ENCODE measurements at places on chromosomes 16 and 17.

GRCh38 chr16:89921131-89921701 lies 1.9 kb upstream of the TUBB3 start:
- DNase-seq: no peak

- no peak for DNase-seq
Measured at GRCh38 chr17:78121801-78122215, 6.7 kb downstream of the TMC6 start.

DNA sequence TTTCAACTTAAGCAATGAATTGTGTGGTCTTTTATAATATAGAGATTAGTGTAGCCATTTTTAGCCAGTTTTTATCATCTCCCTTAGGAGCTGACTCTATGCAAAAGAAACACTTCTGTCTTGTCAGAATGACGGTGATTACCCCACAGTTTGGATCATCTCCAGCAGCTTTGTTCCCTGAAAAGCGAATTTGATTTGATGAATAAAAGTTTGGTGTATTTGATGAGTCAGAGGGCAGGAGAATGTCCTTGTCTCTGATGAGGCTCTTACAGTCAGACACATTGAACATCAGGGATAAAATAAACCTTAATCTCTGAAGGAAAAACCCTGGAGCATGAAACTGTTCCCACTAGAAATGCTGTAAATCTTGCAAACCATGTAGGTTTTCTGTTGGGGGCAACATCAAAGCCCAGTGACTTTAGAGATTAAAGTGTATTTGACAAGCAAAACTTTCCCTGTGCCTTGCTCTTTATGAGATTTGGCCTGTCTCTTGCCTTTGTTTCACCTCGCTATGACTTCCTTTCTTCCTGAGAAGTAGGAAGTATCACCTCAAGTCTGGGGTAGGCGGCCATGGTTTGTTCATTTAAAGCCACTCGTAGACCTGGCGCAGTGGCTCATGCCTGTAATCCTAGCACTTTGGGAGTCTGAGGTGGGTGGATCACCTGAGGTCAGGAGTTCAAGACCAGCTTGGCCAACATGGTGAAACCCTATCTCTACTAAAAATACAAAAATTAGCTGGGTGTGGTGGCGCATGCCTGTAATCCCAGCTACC lies 209.3 kb downstream of the FTO start:
- no peak for DNase-seq

- no peak for DNase-seq
Measured at GRCh38 chr17:67647482-67647881, 70.3 kb upstream of the NOL11 start.

DNA sequence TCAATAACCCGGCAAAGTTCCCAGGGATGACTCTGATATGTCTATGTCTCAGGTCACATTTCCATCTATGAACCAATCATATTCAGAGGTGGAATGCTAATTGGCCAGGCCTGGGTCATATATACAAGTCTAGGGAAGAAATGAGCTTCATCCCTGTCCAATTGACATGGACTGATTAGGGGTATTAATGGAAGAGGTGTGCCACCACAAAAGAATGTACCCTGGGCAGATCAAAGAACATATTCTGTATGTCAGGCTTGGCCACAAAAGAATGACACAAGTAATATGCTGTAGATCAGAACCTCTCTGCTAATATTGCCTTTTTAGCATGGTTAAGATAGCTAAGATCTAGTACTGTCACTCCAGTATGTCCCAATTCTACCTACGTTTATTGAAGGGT lies 6.7 kb downstream of the SLC35G3 start:
- no peak for DNase-seq

DNA sequence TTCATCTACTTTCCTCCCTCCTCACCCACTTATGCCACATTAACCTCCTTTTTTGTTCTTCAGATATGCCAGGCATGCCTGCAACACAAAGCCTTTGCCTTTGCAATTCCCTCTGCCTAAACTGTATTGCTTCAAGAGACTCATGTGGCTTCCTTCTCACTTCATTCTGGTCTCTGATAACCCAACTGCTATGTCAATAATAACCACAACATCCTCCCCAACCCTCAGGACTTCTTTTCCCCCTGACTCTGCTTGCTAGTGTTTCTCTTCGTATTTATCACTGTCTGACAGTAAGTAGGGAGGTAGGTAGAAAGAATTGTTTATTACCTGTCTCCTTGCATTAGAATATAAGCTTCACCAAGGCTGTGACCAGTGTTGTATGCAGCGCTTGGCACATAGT lies 22.4 kb downstream of the RBL2 start:
- DNase-seq: no peak

DNA sequence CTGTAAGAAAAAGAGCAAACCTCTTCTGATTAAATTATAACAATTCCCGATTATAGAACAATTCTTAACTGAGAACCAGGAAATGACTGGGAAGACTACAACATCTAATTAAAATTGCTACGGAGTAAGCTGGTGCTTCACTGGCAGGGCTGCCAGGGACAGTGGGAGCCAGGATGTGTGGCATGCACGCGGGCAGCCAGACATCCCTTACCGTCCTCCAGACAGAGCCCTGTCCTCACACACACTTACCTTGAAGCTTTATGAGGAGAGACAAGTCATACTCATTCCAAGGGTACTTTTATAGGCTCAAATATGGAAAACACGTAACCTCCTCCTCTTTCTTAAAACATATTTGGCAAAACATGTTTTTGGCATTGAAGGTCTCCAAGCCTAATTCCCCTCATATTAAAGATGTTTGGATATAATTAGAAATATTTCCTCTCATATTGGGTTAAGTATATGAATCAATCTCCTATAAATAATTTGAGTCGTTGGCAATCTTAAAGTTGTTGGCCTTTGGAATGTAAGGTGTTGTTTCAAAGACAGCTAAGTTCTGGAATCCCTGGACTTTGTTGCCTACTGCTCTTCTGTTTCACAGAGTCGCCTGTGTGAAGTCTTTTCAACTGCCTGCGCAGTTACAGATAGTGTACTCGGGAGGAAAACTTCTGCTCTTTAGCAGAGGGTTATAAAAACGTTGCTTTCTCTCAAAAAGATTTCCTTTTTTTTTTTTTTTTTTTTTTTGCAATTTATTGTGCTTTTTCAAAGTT lies at the start of gene MYH1:
MYH1 (minus strand) TSS at position 272 of the 767 bp plus-strand sequence. CDS start 1,900 bp downstream, outside the sequence.
- DNase-seq: no peak

GRCh38 chr17:39376434-39376833 lies 25.0 kb downstream of the FBXL20 start:
- DNase-seq: no peak

- no peak for DNase-seq
Measured at GRCh38 chr17:35155246-35155645, 7.6 kb downstream of the UNC45B start.

GRCh38 chr17:63933598-63933997 lies 1.5 kb upstream of the CD79B start:
- no peak for DNase-seq

DNA sequence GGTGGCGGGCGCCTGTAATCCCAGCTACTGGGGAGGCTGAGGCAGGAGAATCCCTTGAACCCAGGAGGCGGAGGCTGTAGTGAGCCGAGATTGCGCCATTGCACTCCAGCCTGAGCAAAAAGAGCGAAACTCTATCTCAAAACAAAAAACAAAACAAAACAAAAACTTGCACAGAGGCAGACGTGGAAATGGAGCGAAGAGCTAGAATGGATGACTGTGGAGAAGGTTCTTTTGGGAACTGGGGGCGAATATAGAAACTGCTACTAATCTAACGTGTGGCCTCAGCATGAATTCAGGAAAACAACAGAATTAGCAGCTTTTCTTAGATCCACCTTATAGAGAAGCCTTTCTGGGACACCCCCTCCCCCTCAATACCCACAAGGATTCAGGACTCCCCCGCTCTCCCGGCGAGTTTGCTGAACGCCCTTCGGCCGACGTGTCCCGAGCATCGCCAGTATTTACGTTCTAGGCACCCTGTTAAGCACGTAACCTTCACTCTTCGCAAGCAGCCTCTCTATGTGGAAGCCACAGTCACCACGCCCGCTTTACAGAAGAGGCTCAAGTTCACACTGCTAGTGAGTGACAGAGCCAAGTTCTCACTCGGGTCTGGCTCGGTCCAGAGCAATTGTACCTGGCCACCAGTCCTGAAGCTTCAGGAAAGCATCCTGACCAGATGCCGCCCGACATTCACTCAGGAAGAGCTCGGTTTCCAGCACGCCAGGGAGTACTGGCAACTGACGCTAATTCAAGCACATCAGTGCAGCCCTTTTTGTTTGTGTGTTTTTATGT lies 13.3 kb upstream of the ABR start:
- no peak for DNase-seq

- no peak for DNase-seq
Measured at GRCh38 chr16:70653809-70654771, 7.7 kb downstream of the IL34 start.

Data from esophagus squamous epithelium (tissue), 5 donors.